Retina (tissue), 1 donor: ENCODE measurements at places on chromosomes 1 and 21.

GRCh38 chr1:204683284-204684205 lies 2.0 kb downstream of the LRRN2 start:
- no peak for DNase-seq

GRCh38 chr1:159829822-159830465 lies 3.3 kb downstream of the SLAMF8 start:
- no peak for DNase-seq

GRCh38 chr1:82690411-82690810 lies 889.7 kb downstream of the ADGRL2 start:
- DNase-seq, result no peak

DNA sequence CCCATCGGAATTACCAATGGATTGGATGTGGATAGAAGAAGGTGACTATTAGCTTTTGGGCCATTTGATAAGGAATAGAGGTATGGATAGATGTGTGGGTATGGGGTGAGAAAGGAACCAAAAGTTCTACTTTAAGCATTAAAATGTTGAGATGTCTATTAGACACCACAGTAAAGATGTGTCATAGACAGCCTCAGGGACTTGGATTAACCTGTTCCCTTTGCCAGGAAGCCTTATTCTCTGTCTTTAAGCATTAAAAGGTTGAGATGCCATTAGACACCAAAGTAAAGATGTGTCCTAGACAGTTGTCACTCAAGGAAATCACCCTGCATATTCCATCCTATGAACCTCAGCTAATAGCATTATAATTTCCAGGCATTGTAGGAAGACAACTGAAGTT lies 11.0 kb upstream of the DENND1B start:
- no peak for DNase-seq

- DNase-seq, result no peak
These were observed 149.2 kb downstream of the BEND5 start for GRCh38 chr1:48627486-48627885.

DNA sequence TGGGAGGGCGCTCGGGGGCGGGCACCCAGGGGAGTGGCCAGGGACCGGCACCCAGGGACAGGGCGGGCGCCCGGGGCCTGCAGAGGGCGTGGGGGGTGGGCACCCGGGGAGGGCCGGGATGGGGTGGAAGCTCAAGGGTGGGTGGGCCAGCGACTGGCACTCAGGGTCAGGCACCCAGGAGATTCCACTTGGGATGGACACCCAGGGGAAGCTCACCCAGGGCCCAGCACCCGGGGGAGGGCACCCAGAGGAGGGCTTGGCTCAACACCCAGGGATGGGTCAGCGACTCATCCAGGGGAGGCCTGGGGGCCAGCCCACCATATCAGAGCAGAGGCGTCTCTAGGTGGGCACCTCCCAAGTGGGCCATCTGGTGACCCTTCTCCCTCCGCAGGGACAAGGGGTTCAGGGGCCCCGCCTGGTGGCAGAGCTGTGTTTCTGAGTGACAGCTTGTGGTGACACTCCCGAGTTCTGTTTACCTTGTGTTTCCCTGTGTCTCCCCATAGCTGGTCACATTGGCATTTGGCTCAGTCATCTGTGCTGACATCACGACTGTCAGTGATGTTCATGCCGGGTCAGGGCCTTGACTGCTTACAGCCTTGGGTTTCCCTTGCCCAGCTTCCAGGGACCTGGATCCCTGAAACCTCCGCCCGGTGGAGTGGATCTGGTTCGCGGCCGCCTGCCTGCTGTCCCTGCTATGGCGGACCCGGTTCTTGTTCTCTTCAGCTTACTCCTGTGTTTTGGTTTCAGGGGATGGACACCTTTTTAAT lies 749 bp downstream of the IBA57 start:
- DNase-seq, result peak; percentile 79
